ENCODE measurements at places on chromosomes 1 and 21.

- DNase-seq = no peak
Observed at GRCh38 chr1:116532671-116533428, 38.0 kb downstream of the CD58 start.

DNA sequence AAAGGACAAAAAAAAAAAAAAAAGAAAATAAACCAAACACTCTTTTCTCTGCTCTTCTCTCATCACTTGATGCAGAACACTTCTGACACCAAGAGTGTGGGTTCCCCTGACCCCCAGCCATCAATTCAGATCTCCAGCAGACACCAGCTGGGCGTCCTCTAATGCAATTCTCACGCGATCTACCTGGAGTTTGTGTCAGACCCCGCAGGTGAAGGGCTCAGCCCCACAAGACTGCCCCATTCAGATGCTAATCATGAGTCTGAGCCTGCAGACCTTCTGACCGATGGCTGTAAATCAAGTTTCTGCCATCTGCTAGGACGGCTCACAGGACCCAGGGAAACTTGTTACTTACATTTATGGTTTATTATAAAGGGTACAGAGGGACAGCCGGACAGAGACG, 133.6 kb upstream of the C1orf174 start:
- DNase-seq = no peak

DNA sequence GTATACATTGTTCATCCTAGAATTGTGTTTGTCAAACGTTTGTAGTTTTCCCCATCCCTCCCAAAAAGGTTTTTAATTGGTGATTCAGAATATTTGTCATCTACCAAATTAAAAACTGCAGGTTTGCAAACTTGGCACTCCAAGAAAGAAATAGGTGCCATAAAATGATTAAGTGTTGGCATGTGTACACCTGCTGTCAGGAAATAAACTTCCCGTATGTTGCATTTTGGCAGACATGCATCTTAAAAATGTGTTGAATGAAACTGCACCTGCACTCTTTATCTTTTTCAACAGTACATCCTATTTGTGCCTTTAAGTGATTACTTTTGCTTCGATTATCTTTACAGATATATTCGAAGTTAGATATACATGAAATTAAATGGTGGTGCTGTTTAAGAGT, 7.3 kb downstream of the B3GALT2 start:
- DNase-seq = no peak

- DNase-seq = no peak
Observed at GRCh38 chr1:215569986-215570824, 3.1 kb downstream of the KCTD3 start.

DNA sequence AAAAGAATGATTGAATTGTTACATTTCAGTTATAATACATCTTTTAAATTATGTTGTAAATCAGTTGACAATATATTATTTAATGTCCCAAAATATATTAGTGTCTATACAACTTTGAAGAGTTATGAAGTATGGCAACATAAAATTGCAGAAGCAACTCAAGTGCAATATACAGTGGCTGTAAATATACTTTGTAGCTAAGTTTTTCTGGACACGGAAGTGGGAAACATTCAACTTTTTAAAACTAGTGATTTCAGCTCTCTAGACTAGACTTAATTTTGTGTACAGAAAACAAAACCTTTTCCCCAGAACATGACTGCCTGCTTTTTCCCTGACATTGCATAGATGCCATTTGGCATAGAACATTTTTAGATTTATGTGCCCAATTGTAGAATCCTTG, 29.5 kb upstream of the ABCG1 start:
- DNase-seq = no peak

- peak; percentile 89 for DNase-seq
Observed at GRCh38 chr1:218874313-218874712, 299.4 kb upstream of the LYPLAL1 start.

GRCh38 chr1:183212870-183213269, 26.8 kb downstream of the LAMC2 start:
- no peak for DNase-seq

DNA sequence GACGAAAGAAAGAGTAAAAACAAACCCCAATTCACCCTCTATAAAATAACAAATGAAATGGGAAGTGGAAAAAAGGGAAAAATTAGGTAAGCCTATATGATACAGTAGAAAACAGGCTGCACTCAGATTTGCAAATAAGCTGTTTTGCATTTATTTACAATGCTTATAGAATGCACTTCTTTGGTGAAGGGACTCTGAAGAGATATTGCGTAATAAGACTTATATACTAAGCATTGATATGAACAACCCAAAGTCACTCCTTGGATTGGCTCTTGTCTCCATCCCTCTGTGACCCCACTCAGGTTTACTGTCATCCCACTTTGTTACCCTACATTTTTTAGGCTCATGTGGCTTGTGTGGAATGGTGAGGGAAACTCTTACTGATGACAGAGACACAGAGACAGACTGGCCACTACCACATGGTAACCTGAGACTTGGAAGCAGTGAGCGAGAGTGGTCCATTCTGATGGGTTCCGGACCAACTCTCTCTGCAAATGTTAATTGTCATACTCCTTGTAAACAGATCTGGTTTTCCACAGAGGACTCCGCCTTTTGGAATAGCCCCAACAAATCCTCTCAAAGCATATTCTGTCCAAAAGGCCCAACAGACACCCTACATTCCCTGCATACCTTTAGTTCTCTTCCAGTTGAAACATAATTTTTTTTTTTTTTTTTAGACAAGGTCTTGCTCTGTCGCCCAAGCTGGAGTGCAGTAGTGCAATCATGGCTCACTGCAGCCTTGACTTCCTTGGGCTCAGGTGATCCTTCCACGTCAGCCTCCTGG, 11.0 kb downstream of the GSTM5 start:
- DNase-seq = no peak

DNA sequence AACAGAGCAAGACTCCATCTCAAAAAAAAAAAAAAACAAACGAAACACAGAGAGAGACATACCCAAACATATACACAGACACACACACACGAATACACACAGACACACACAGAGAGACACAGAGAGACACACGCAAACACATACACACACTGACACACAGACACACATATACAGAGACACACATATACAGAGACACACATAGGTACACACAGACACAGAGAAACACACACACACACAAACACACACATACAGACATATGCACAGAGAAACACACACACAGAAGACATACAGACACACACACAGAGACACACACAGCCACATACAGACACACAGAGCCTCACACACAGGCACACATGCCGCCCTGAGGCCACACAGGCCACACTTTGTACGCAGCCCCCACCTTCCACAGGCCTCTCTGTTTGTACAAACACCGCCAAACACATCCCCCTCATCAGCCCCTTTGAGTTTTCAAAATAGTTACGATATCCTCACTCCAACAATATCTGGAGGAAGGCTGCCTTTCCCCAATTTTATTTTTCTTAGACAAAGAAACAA, 57.5 kb upstream of the ABCG1 start:
- no peak for DNase-seq
